ENCODE measurements at places on chromosomes 2 and 18.

- no peak for DNase-seq
Measured at GRCh38 chr2:132391378-132391777, 25.2 kb upstream of the GPR39 start.

GRCh38 chr2:181777734-181778133 lies 97.4 kb upstream of the NEUROD1 start:
- no peak for DNase-seq

GRCh38 chr2:12032398-12032797 lies 286.0 kb downstream of the LPIN1 start:
- no peak for DNase-seq

DNA sequence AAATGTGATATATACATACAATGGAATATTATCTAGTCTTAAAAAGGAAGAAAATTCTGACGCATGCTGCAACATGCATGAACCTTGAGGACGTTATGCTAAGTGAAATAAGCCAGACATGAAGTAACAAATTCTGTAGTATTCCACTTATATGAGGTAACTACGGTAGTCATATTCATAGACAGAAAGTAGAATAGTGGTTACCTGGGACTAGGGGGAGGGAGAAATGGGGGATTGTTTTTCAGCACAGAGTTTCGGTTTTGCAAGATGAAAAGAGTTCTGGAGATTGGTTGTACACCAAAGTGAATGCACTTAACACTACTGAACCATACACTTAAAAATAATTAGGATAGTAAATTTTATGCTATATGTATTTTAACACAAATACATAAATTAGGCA lies 215.9 kb upstream of the FBXO11 start:
- DNase-seq: no peak

Data from T-helper 17 cell (primary cell).